GM12864 (cell line): ENCODE measurements at places on chromosomes 5 and 9.

DNA sequence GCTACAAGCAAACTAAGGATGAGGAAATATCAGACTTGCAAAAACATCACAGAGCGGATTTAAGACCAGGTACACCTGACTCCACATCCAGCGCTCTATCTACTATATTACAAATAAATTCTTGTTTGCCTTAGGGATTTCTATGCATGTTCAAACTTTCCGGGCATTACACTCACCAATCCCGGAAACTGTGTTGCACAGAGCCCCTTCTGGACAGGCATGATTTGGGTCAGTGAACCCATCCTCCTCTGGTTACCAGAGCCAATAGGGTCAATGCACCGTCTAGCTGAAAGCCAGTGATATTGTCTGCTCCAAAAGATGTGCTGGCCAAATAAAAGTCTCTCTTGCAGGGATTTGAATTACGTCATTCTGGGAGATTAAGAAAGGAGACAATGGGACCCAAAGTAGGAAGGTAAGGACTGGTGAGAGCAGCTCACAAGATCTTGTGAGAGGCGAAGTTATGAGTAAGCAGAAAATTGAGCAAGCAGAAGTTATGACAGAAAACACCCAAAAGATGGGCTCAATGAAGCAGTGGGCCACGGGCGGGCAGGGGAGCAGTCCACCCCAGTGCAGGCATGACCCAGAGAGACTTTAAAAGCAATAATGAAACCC lies 155.8 kb upstream of the RAI14 start:
- DNase-seq = no peak

DNA sequence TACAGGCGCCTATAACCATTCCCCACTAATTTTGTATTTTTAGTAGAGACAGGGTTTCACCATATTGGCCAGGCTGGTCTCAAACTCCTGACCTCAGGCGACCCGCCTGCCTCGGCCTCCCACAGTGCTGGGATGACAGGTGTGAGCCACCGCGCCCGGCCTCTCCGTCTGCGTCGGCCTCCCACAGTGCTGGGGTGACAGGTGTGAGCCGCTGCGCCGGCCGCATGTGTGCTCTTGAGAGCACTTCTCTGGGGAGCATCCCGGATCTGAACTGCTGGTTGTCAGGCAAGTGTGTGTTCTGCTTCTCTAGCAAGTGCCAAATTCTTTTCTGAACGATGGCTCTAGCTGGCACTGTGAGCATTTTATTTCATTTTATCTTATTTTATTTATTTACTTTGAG lies 3.7 kb upstream of the ENTPD2 start:
- DNase-seq = no peak

DNA sequence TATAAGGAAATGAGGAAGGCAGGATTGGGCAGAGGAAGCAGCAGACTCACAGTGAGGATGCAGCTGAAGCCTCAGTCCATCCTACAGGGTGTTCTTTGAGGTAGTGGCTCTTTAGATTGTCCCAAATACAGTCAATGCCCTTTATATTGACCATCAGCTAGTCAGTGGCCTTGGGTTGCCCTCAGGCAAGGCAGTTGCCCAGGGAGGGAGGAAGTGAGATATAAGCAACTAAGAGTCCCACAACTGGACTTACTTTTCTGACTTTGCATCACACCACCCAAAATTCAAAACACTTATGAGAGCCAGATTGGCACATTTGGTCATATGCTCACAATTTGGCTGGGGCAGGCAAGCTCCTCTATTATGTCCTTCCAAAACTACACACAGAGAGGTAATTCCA lies 9.4 kb upstream of the SLC12A2 start:
- DNase-seq = no peak

GRCh38 chr5:3187771-3188425 lies 407.7 kb upstream of the IRX1 start:
- no peak for DNase-seq

GRCh38 chr5:135392256-135392655 lies 6.8 kb downstream of the MACROH2A1 start:
- DNase-seq = no peak

GRCh38 chr5:129629575-129629974 lies 118.3 kb upstream of the MINAR2 start:
- DNase-seq = no peak

- peak; percentile 18 for DNase-seq
Measured at GRCh38 chr5:66171349-66172344, 27.5 kb downstream of the SREK1 start.

- no peak for DNase-seq
Measured at GRCh38 chr5:161176221-161176620, 324.2 kb upstream of the ATP10B start.

- DNase-seq = no peak
Measured at GRCh38 chr9:97990259-97990658, 7.1 kb downstream of the ANP32B start.

DNA sequence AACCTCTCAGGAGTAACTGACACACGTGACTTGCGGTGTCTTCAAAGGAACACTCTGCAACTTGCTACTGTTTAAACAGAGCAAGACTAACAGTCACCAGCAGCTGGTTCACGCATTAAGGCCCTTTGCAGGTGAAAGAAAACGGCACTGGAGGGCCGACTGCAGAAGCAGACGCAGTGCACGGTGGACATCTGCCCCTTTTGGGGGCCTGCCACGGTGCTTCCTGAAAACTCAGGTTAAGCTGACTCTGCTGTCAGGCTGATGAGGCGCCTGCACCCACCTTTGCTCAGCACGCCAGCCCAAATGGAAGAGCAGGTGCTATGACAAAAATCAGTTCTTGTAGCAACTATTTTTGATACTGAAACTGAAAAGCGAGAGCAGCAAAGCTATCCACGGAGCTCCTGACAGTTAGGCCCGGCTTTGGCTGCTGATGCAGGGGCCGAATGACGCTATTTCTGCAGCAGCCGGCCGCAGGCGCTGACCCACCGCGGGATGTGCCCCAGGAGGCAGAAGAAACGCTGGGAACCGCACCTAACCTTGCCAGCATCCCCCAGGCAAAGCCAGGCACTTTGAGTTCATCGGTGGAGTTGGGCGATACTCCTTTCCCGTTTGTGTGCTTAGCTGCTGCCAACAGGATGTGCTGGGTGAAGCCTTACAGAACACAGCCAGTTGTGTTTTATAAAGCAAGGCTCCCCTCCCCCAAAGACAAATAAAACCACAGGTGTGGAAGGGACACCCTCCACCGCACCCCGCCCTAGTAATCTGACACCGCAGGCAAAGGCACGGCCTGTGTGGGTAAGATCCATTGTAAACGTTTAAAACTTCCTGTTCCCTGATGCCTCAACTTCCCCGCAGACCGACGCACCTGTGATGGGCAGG lies 21.1 kb upstream of the TERT start:
- DNase-seq = peak; percentile 88
